ENCODE measurements at places on chromosomes 16 and 17. TPM values are rescaled to one million over a fixed set of nuclear protein-coding genes. Genes with fewer than 3 reads are reported as not detected.

Gene DNAAF8
- 0.25 TPM for total RNA-seq

Gene PPP1R1B
- not detected for total RNA-seq

Gene KRTAP2-1
- not detected for total RNA-seq

Gene RNU2-1
- 1,905 TPM for total RNA-seq

All from activated T-cell treated with anti-CD3 and anti-CD28 coated beads, Interleukin-2, amount 50 U/mL, for 4 hours (primary cell).